Upper lobe of right lung (tissue), 1 donor: ENCODE measurements at places on chromosomes 1 and 21. TPM values are rescaled to one million over a fixed set of nuclear protein-coding genes. Genes with fewer than 3 reads are reported as not detected.

The OVAAL gene
- total RNA-seq, result not detected

The RGS5 gene
- total RNA-seq, result 93.1 TPM

DNA sequence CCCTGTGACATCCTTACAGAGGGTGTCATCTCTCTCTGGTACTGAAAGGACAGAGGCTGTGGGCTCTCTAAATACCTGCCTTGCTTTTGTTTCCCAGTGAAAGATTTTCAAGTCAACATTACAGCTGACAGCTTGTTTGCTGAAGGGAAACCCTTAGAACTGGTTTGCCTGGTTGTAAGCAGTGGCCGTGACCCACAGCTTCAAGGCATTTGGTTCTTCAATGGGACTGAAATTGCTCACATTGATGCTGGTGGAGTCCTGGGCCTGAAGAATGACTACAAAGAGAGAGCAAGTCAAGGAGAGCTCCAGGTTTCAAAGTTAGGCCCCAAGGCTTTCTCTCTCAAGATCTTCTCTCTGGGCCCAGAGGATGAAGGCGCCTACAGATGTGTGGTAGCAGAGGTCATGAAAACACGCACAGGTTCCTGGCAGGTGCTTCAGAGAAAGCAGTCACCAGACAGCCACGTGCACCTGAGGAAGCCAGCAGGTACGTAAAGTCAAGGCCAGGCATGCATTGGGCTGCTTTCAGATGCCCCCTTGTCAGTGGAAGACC lies 11.8 kb downstream of the CD101 start:
- no peak for DNase-seq

The ADORA1 gene
- total RNA-seq, result 4.1 TPM

The PGBD5 gene
- 5.1 TPM for total RNA-seq

GRCh38 chr1:209926045-209926444 lies 12.0 kb upstream of the SYT14 start:
- no peak for DNase-seq

GRCh38 chr21:29657240-29657989 lies 282.4 kb downstream of the GRIK1 start:
- DNase-seq, result no peak

- DNase-seq, result no peak
Measured at GRCh38 chr1:116448785-116449385, 75.8 kb downstream of the ATP1A1 start.

- no peak for DNase-seq
Measured at GRCh38 chr1:12126781-12127180, 40.0 kb upstream of the TNFRSF1B start.

GRCh38 chr1:227260433-227260832 lies 57.9 kb downstream of the CDC42BPA start:
- DNase-seq, result no peak

DNA sequence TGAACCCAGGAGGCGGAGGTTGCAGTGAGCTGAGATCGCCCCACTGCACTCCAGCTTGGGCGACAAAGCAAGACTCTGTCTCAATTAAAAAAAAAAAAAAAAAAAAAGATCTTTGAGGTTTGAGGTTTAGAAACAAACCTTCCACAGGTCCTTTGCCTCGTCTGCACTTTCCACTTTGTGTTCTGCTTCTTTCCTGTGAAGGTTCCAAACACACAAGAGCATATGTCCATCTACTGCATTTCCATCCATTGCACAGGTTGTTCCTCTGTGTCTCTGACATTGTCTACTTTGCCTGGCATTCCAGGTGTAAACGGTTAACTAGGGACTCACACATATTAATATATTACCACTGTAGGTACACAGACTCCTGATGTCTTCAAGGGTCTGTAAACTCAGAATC lies 40.1 kb downstream of the DSTYK start:
- no peak for DNase-seq

The CELA3B gene
- not detected for total RNA-seq

The RYR2 gene
- 7.8 TPM for total RNA-seq

The CYP4Z1 gene
- total RNA-seq, result 2.1 TPM

DNA sequence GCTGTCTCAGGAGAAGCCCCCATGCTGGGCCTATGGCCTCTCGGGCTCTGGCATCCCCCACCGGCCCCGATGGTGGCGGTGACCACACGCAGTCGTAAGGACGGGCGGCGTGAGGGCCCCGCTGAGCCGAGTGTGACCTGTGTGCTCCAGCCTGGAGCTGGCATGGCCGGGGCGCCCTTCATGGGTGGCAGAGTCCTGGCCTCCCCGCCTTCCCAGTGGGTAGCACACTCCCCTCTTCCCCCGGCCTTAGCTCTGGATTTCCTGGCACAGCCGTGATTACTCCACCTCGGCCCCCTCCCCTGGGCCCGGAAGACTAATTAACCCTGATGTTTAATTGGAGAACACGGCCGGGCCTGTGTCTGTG lies 44.6 kb downstream of the SLX9 start:
- peak; percentile 65 for DNase-seq

The PDC gene
- total RNA-seq, result not detected
